ENCODE measurements at places on chromosomes 2 and 18.

DNA sequence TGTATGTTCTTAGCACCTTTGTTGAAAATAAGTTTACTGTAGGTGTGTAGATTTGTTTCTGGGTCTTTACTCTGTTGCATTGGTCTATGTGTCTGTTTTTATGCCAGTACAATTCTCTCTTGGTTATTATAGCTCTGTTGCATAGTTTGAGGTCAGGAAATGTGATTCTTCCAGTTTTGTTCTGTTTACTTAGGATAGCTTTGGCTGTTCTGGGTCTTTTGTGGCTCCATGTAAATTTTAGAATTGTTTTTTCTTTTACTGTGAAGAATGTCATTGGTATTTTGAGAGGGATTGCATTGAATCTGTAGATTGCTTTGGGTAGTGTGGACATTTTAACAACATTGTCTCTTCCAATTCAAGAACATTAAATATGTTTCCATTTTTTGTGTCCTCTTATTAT, 69.1 kb downstream of the ANKRD62 start:
- DNase-seq, result no peak

- no peak for DNase-seq
Observed at GRCh38 chr2:200509235-200509611, 645 bp downstream of the KCTD18 start.

DNA sequence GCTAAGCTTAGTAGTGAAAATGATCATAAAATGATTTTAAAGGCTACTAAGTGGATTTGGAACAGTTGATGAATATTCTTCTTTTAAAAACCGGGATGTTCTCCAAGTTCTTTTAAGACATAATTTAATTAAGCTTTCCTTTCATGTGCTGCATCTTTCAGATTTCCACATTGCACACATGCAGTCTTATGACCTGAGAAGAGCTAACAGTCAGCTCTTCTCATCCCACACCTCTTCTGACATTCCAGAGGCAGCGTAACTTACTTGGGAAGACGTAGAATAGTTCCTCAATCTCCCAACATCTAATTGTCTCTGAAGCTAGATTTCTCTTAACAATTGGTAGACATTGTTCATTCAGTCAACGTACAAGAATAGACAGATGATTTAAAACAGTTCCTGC, 181.8 kb downstream of the SP3 start:
- DNase-seq, result no peak

GRCh38 chr2:218289639-218290315, 2.5 kb downstream of the TMBIM1 start:
- DNase-seq, result no peak

DNA sequence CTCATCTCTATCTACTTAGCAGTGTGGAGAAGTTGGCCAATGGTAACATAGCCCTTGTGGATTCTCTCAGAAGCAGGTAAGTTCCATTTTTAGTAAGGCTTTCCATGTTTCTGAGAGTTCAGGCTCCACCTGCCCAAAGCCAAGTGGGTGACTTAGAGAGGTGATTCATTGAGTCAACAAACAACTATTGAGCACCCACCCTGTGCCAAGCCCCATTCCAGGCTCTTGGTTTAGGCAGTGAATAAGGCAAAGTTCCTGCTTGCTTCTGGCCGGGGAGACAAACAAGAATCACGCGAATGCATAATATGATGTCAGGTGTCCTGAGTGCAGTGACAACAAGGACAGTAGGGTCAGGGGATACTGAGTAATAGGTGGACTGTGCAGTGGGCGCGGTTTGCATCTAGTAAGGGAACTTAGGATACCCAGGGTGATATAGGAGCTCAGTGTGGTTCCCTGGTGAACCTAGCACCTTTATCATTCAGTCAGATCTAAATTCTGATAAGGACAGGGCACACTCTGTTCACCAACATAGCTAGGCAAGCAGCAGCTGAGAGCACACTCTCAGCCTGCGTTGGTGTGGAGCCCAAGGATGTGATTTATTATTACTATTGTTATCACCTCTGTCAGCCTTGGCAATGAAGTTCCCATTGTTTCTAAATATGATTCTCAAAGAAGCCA, 31.7 kb upstream of the KCTD1 start:
- no peak for DNase-seq

GRCh38 chr2:127379712-127380355, 7.9 kb downstream of the MAP3K2 start:
- DNase-seq, result no peak

GRCh38 chr2:230172852-230173251, 46.9 kb downstream of the SP110 start:
- DNase-seq, result no peak

DNA sequence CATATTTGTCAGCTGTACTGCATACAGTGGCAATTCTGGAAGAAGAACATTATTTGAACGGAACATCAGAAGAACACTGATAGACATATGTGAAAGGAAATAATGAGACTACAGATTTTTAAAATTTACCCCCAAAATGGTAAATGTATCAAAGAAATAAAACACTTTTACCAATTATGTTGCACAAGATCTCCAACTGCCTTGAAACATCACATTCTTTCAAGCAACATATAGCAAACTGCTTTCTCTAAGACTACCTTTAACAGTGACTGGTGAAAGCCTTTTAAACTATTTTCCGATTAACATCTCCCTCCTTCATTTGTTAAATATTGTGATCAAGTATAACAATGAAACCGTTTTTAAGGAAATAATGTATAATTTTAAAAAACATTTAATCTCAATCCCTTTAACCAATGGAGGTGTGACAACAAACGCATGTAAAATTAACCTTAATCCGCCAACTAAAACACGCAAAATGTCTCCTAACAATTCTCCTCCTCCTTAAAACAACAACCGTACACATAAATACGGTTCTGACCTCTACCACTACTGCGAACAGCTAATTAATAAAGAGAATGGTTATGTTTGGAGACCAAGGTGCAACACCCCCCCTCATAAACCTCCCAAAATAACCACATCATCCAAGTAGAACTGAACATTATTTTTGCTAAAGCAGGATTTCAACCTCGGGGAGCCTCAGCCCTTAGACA, 2.4 kb downstream of the FBXO11 start:
- DNase-seq, result no peak

DNA sequence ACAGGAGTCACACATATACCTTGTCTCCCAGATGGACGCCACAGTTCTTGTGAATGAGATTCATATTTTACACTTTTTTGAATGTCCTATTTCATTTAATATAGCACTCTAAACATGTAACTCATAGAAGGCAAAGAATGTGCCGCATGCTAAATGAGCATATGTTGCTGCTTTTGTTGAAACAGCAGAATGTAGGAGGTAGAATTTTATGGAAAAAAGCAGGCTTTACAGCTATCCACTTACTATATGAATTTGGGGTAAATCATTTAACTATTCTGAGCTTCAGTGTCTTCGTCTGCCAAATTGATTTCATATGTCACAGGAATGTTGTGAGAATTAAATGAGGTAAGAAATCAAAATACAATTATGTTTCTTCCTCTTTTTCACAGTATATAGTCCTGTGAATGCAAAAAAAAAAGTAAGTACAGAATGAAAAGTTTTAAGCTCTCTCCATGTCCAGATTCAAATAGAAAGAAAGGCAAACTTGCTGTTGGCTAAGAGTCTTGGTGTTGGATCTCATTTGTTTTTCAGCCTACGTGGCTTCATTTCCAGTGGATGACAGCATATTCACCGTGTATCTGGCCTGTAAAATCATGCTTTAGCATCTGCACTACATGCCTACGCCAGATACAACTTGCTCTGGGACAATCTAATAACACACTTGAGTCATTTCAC, 154.7 kb upstream of the CNTNAP5 start:
- no peak for DNase-seq

GRCh38 chr2:10525573-10526265, 77.6 kb upstream of the ODC1 start:
- DNase-seq, result no peak

- DNase-seq, result no peak
Observed at GRCh38 chr2:201472411-201472810, 20.9 kb downstream of the STRADB start.

DNA sequence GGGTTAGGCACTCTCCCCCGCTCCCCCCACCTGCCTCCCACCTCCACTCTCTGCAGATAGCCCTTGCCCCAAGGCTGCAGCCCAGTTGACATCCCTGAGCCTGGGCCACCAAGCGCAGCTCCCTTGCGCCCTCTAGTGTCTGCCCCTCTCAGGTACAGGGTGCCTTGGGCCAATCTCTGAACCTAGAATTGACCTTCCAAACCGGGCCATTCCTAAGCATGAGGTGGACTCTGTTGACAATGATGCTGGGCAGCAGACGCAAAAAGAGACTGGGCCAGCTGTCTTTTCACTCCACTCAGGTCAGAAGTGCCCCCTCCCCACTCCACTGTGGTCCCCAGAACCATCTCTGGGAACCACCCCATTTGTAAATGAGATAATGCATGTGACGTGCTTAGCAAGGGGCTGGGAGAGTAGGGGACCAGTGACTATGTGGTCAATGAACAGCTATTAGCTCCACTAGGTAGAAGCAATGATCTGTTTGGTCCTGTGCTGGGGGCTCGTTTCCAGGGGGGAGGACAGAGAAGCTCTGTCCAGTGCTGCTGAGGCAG, 43.3 kb upstream of the PLB1 start:
- DNase-seq, result peak; percentile 15

DNA sequence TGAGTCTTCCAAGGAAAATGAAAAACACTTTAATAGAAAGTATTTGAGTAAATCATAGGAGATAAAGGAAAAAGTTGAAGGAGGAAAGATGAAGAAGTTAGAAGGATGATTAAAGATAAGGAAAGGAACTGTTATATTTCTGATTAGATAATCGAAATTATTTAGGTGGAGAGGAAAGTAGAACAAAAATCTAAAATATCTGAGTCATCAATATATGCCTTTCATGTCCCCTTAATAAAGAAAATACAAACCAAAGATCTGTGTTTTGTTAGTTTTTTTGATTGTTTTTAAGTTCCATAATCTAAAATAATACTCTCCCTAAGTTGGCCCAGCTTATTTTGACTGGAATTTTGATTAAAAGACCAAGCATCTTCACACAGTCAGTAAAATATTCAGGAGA, 412.9 kb upstream of the DDX18 start:
- no peak for DNase-seq
